Stimulated activated CD8-positive, alpha-beta memory T cell treated with anti-CD3 and anti-CD28 coated beads, Interleukin-15, amount 100 ng/mL, for 48 hours (primary cell): ENCODE measurements at places on chromosomes 3 and 15.

- DNase-seq: no peak
These were observed 491.5 kb upstream of the MDFIC2 start for GRCh38 chr3:70803891-70804290.

DNA sequence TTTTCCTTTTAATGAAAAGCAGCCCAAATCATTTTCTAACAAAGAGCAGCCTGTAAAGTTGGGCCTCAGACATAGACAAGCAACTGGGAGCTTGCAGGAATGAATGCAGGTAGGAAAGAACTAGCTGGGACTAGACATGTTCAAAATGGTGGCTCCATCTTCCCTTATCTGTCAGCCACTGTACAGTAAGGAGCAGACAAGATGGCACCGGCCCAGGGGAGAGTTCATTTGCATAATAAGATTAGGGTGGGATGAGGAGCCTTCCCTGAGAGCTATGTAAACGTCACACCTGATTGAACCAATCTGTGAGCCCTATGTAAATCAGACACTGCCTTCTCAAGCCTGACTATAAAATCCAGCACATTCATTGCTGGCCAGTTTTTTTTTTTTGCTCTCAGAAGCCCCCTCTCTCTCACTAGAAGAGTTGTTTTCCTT lies 59.7 kb upstream of the GK5 start:
- DNase-seq: no peak

GRCh38 chr3:49725906-49726681 lies 2.3 kb upstream of the GMPPB start:
- no peak for DNase-seq

DNA sequence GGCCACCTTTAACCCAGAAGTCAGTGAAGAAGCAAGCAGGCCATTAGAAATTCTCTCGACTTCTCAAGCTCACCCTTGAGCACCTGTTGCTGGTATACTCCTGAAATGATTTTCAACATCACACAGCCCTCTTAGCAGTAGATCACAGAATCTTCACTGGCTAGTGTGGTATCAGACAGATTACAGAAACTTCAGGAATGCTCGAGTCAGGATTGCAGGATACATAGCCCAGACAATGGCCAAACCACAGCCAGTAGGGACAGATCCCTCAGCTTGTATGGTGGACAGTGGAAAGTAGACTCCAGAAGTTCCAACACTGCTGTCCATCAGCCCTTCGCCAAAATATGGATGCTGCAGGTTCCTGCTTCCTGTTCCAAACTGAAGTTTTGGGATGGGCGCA lies 4.5 kb upstream of the KLHL40 start:
- no peak for DNase-seq

DNA sequence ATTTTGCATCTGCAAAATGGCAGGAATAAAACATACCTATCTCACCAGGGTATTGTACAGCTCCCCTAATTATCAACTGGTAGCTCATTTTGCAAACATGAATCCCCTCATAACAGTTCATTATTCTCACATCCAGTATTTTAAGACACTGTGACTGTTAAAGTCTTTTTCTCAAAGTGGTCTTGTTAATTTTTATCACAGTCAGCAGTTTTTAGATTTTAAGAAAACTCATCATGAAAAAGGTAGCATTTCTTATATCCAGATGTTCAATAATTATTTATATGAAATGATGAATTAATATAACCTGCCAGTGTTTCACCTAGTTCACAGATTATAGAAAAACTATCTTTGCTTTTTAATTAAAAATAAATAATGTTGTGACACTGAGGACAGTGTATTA lies 354.9 kb upstream of the ARL6 start:
- no peak for DNase-seq

DNA sequence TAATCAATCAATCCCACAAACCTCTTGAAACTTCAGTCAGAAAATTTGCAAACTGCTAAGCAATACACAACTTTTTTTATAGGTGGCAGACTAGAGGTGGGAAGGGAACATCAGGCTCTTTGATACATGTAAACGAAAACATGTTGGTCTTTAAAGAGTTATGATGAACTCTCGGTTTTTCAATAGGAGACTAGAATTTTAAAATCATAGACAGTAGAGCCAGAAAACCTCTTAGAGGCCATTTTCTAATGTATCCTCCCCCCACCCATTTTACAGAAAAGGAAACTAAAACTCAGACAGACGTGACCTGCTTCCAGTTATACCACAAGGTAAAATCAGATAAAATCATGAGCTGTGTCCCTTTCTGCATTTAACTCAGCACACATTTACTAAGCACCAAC lies 179.1 kb upstream of the LPP start:
- no peak for DNase-seq

- DNase-seq: no peak
These were observed 946.2 kb upstream of the CFAP20DC start for GRCh38 chr3:59996056-59996455.

DNA sequence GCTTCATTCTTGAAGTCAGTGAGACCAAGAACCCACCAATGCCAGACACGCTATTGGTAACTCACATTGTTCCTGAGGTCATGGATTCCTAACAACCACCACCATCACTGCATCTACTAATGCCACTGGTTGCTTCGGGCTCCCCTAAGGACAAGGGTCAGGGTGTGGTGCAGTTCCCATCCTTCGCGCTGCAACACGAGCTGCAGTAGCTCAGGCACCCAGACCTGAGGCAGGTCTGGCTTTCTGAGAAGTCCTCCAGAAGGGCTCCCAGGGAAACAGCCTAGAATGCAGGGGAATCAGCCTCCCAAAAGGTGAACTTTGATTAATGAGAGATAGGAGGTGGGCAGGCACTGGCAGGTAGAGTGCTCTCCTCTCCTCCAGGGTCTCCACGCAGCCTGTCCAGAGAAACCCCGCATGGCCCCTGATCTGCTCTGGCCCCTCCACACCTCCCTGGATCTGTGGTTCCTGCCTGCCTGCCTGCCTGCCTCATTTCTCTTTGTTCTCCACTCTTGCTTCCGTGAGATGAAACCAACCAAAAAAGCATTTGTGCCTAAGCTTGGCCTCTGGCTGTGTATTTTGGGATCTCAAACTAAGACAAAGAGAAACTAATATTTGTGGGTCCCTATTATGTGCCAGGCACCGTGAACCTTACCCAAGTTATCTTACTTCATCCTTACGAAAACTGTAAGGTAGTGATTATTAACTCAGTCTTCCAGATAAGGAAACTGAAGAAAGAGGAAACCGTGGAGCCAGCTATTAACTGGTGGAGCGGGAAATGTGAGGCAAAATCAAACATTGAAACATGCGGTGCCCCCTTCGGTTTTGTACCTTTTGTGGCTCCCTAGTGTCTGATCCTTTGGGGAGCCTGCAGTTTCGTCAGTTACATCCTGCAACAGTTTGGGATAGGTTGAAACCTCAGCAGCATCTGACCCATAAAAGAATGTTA lies 43.9 kb upstream of the USP3 start:
- DNase-seq: no peak

DNA sequence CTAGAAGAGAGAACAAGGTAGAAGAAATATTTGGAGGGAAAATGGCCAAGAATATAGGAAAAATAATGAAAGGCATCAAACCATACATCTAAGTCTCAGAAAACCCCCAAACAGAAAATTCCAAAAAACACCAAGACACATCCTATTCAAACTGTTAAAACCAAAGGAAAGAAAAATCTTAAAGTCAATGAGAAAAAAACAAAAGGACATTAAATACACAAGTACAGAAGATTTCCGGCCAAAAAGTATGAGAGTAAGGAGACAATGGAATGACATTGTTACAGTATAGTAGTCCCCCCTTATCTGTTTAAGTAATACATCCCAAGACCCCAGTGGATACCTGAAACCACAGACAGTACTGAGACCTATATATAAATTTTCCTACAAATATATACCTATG lies 18.8 kb downstream of the CLASP2 start:
- no peak for DNase-seq

- DNase-seq: no peak
These were observed 7.5 kb upstream of the C3orf80 start for GRCh38 chr3:160217675-160218074.

- DNase-seq: no peak
These were observed 36.5 kb downstream of the CDV3 start for GRCh38 chr3:133610031-133610430.

- no peak for DNase-seq
These were observed 843.2 kb downstream of the CADM2 start for GRCh38 chr3:85801955-85802354.

DNA sequence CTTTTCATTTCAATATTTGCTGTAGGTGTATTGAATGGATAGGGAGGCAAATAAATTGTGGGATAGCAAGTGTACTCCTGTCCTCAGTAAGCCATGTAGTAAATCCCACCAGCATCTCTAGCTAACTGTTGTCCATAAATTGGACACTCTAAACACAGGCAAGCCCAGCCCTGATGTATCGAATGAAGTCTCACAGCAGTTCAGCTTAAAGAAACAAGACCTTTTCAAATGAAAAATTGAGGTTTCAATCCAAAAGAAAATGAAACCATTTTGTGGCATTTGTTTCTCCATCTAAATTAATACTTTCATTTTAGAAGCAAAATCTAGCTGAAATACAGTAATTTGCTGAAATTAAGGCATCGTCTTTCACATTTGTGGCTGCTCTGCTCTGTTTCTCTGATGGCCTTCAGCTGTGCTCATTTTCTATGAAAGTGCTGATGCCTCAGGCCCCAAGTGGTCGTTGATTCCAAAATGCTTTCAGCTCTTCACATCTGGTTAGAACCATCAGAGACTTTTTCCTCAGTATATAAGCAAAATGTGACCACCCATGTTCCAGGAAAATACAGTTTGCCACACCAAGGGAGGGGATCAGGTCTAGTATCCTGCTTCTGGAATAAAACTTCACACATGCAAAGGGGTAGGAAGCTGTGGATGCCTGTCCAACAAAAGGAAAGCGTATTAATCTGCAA lies 245.0 kb downstream of the ZMAT3 start:
- DNase-seq: no peak

DNA sequence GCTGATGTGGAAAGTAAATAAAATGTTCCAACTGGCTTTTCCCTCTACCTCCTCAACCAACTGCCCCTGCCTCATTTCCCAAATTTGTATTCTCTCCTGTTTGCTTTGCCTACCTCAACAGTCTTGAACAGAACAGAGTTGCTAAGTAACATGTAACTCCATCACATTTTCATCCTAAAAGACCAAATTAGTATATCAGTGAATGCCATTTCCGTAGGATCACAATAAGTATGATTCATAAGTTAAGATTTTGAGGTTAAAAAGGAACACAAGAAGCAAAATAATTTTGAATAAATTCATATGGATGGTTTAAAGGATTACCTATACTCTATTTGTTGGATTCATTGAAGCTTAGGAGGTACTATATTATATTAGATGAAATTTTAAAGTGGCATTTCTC lies 154.9 kb downstream of the ECT2 start:
- DNase-seq: no peak

GRCh38 chr15:58115692-58116091 lies 22.5 kb upstream of the AQP9 start:
- no peak for DNase-seq

GRCh38 chr3:64049136-64049535 lies 25.8 kb upstream of the PSMD6 start:
- peak; percentile 21 for DNase-seq

GRCh38 chr3:114538211-114538610 lies 244.4 kb downstream of the TIGIT start:
- no peak for DNase-seq

GRCh38 chr3:134753999-134754742 lies 40.9 kb upstream of the EPHB1 start:
- no peak for DNase-seq

DNA sequence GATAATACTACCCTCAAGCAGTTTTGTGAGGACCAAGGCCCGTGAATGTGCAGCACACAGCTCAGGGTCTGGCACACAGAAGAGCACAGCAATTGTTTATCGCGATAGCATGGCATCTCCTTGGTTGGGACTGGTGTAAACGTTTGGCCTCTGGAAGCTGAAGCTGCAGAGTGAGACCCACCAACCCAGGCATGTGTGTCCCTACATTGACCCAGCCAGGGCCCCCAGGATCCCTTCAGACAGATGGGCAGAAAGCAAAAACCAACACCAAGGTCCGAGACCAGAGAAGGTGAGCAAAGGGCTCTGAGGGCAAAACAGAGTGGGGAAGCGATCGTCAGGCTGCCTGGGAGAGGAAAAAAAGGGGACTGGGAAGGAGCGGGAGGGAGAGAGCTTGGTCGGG lies 12.6 kb upstream of the PSTPIP1 start:
- no peak for DNase-seq

GRCh38 chr3:14787630-14788029 lies 31.1 kb upstream of the FGD5 start:
- DNase-seq: no peak

GRCh38 chr3:132265028-132265427 lies 52.2 kb upstream of the ACP3 start:
- DNase-seq: no peak

DNA sequence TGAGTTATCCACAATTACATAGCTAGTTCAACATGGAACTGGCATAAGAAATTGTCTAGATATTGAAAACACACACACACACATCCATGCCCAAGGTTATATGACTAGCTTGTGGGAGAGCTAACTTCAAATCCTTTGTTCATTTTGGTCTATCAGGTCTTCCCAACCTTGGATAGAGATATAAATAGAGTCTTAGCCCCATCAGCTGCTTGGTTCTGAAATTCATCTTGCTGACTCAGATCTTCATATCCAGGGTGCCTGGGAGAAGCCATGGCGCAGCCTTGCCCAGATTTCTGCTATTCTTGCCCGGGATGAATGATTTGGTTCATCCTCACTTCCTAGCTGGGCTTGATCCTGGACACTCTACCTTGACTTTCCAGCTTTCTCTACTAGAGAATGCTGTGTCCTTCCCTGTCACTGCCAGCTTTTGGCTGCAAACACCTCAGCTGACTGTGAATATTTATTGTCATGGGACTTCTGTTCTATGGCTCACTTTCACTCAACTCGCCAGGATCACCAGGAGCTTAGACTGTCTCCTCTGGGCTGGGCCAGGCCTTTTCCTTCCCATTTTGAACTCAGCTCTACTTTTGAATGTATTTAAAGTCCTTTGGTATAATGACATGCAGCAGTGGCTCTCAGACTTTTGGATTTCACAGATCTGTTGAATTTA lies 324.4 kb downstream of the AGBL1 start:
- no peak for DNase-seq

GRCh38 chr3:37377670-37378069 lies 203.3 kb upstream of the LRRFIP2 start:
- DNase-seq: no peak

DNA sequence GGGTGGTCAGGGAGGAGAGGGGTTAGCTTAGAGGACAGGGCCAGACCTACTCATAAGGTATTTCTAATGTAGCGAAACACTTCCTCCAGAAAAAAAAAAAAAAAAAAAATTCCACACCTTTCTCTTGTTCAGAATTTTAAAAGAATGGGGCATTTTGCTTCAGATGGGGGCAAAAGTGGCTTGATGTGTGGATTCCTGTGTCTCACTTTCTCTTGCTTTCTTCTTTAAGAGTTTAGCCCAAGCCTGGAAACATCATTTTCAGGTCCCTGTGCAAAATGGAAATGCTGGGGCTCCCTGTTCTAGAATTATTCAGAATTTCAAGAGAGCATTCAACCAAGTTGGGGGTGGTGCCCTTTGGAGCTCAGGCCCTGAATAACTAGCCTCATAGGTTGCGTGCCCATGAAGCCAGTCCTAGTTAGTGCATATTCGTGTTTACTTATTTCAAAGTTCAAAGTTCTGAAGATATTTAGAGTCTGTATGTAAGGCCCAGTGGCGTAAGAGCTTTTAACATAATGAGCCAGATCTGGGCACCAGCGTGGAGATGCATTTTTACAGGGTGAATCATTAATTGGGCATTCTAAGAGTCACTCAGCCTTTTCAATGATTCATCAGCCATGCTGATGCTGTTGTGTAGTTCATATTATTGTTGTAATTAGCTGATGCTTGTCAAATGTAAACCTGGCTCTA lies 104.5 kb downstream of the RPLP1 start:
- no peak for DNase-seq

- DNase-seq: no peak
These were observed 73.3 kb downstream of the PTPRG start for GRCh38 chr3:61634678-61635077.
